Subcutaneous adipose tissue (tissue), 4 donors: ENCODE measurements at places on chromosomes 1 and 21. TPM values are rescaled to one million over a fixed set of nuclear protein-coding genes. Genes with fewer than 3 reads are reported as not detected.

RHD gene
- not detected for total RNA-seq

PLEKHM2 gene
- total RNA-seq = 58.6 TPM

AMY1B gene
- not detected for total RNA-seq

OR10K1 gene
- not detected for total RNA-seq

NTNG1 gene
- total RNA-seq = not detected

USF1 gene
- 76.3 TPM for total RNA-seq

IKBKE gene
- 4.9 TPM for total RNA-seq

CELA3A gene
- not detected for total RNA-seq

DMBX1 gene
- not detected for total RNA-seq

ORC1 gene
- total RNA-seq = 0.19 TPM

DMRTB1 gene
- total RNA-seq = not detected

AGT gene
- 0.33 TPM for total RNA-seq

CASZ1 gene
- total RNA-seq = 6.8 TPM

ADORA3 gene
- total RNA-seq = 19.6 TPM

AGBL4 gene
- 0.51 TPM for total RNA-seq

CHIT1 gene
- 244 TPM for total RNA-seq

VAMP4 gene
- 18.5 TPM for total RNA-seq

DIO1 gene
- not detected for total RNA-seq

HES5 gene
- not detected for total RNA-seq

RAVER2 gene
- total RNA-seq = 6.4 TPM

CD160 gene
- total RNA-seq = not detected

SAMSN1 gene
- total RNA-seq = 15.6 TPM

HPCAL4 gene
- total RNA-seq = not detected

KCNJ6 gene
- not detected for total RNA-seq

PLA2G2E gene
- not detected for total RNA-seq

PCP4L1 gene
- not detected for total RNA-seq

B3GALT2 gene
- total RNA-seq = not detected

ANKRD65 gene
- 15.4 TPM for total RNA-seq

TFAP2E gene
- 0.57 TPM for total RNA-seq

MPL gene
- total RNA-seq = 0.38 TPM

DMRTA2 gene
- total RNA-seq = not detected

TNFSF4 gene
- total RNA-seq = 1.5 TPM

SLFNL1 gene
- total RNA-seq = 0.44 TPM

LRRIQ3 gene
- 0.75 TPM for total RNA-seq

PTPRU gene
- total RNA-seq = 13.7 TPM

LRRC38 gene
- not detected for total RNA-seq

GDAP2 gene
- total RNA-seq = 32.4 TPM

SLC22A15 gene
- total RNA-seq = 8.0 TPM

DNM3 gene
- total RNA-seq = 4.1 TPM
